Activated CD4-positive, alpha-beta T cell treated with anti-CD3 and anti-CD28 coated beads, Interleukin-2, amount 50 U/mL, for 4 hours (primary cell): ENCODE measurements at places on chromosomes 16 and 17.

- no peak for DNase-seq
Observed at GRCh38 chr16:49281480-49281842, at the start of gene CBLN1. Gene CBLN1 (minus strand): TSS chr16:49281838. CDS start chr16:49281465, 373 bp downstream.

- no peak for DNase-seq
Observed at GRCh38 chr17:20206591-20206990, 197.4 kb downstream of the SPECC1 start.

- no peak for DNase-seq
Observed at GRCh38 chr16:11283820-11284248, 2.7 kb upstream of the PRM1 start.

- no peak for DNase-seq
Observed at GRCh38 chr17:27306276-27306835, 12.4 kb downstream of the WSB1 start.

DNA sequence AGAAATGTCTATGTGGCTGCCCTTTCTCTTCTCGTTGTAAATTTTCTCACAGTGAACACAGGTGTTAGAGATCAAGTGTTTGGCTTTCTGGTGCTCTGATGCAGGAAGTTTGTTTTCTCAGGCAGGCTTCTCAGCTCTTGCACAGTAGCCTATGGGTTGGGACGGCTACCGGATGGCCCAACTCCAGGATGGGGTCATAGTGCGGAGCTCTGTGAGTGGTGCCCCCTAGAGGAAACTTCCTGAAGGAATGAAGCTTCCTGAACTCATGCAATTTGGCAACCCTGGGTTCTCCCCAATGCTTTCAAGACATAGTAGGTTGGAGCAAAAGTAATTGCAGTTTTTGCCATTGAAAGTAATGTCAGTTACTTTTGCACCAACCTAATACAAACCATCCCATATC is 407.5 kb upstream of the HSBP1 start:
- no peak for DNase-seq

DNA sequence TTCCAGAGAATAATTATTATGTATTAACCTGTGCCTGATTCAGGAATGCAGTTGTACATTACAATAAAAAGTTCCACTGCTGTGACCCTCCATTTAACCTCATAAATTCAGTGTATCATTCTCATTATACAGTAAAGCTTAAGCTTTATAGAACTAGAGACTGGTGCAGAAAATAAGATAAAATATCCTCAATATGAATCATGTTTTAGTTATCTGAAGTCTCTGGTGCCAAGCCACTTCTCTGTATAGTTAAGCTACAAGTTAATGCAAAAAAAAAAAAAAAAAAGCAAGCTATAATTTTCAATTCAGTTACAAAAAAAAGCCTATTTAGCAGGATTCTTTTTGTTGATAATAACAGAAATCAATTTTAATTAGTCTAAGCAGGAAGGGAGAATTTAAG is 22.4 kb upstream of the SMIM36 start:
- no peak for DNase-seq

DNA sequence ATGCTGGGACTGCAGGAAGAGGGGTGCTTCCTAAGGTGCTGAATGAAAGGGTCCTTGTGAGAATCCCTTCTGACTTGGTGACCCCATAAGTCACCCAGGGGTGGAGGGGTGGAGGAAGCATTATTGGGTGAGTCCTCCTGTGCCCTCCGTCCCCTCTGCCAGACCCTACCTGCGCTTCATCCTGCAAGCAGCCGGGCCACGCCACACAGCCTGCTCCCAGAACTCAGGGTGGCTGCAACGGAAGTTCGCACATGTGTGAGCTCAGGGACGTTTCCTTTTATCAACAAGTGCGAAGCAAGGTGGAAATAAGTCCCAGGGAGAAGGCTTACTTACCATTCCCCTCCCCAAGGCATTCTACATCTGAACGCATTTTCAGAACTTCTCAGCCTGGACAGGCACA is 40.9 kb downstream of the COX4I1 start:
- DNase-seq, result no peak

DNA sequence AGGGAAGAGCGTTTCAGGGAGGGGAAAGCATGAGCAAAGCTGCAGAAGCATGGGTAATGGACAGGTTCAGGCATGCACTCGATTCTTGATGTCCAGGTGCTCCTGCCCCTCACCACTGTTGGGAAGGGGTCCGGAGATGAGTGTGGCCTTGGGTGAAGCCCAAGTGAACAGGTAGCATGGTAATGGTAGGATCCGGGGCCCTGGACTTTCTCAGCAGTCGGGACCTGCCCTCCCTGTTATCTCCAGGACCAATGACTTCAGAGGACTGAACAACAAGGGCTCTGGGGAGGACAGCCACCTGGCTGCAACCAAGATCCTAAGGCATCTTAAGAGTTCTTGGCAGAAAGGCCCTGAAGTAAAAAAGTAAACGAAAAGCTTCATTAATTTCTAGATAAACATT is 306.8 kb downstream of the CPPED1 start:
- no peak for DNase-seq

- no peak for DNase-seq
Observed at GRCh38 chr17:37848690-37849616, 75.3 kb upstream of the TBC1D3K start.

GRCh38 chr16:54411544-54411943 is 125.0 kb upstream of the IRX3 start:
- DNase-seq, result no peak

DNA sequence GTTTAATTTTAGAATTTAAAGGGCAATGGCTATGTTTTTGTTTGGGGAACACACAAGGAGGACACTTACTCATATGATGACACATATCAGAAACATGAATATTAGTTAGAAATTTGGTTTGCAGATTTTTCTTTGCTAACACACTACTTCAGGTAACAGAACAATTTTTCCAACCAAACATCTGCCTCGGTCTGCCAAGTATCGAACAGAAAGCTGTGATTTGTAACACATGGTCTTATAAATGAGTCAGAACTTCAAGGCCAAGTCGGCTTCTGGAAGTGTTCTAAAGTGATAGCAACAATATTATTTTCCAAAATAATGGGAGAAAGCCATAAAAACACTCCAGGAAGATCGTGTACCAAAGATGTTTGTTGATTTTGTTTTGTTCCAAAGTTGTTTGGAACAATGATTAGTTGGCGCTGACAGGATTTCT is 75.9 kb upstream of the PMFBP1 start:
- DNase-seq, result no peak

DNA sequence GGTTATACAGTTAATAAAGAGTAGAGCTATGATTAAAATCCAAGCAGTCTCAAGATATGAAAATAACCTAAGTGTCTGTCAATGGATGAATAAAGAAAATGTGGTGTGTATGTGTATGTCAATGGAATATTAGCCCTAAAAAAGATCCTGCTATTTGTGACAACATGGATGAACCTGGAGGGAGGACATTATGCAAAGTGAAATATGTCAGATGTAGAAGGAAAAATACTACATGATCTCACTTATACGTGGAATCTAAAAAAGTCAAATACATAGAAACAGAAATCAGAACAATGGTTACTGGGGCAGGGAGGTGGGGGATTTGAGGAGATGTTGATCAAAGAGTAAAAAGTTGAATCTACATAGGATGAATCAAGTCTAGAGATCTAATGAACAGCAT is 20.4 kb downstream of the BRIP1 start:
- no peak for DNase-seq

GRCh38 chr16:13453325-13453724 is 466.6 kb upstream of the ERCC4 start:
- DNase-seq, result no peak

- no peak for DNase-seq
Observed at GRCh38 chr17:77905766-77906165, 52.7 kb upstream of the TNRC6C start.

DNA sequence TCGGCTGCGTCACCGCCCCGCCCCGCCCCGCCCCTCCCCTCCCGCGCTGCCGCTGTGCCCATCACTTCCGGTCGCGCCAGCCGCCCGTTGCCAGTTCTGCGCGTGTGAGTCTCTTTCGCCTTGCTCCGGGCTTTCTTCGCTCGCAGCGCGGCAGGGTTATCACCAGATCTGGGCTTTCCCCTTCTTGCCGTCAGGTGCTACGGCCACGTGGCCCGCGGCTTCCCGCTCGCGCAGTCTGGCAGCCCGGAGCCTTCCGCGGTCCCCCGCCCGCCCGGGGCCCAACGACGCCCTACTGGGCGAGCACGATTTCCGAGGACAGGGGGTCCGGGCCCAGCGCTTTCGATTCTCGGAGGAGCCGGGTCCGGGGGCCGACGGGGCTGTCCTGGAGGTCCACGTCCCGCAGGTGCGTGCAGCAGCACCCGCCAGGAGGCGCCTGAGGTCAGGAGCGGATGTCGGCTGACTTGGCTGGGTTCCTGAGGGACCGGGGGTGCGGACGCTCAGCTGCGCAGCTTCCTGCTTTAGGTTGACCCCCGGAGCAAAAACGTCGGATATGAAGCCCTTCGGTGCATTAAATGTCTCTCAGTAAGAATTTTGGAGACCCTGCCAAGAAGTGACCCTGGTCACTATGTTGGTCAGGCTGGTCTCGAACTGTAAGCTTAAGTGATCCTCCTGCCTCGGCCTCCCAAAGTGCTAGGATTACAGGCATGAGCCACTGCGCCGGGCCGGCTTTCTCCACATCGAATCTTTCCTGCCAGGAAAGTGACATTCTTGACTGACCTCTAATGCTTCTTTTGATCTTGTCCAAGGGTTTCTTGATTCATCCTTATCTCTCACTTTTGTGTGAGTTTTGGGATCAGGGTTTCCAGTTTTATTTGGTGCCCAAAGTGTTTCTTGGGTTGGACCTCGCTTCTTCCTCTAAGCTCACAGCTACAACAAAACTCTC is at the start of gene METTL23:
TSS of gene METTL23 (plus strand) at position 64 of the 943 bp plus-strand sequence. CDS start 2,872 bp downstream, outside the sequence.
- peak; percentile 66 for DNase-seq

DNA sequence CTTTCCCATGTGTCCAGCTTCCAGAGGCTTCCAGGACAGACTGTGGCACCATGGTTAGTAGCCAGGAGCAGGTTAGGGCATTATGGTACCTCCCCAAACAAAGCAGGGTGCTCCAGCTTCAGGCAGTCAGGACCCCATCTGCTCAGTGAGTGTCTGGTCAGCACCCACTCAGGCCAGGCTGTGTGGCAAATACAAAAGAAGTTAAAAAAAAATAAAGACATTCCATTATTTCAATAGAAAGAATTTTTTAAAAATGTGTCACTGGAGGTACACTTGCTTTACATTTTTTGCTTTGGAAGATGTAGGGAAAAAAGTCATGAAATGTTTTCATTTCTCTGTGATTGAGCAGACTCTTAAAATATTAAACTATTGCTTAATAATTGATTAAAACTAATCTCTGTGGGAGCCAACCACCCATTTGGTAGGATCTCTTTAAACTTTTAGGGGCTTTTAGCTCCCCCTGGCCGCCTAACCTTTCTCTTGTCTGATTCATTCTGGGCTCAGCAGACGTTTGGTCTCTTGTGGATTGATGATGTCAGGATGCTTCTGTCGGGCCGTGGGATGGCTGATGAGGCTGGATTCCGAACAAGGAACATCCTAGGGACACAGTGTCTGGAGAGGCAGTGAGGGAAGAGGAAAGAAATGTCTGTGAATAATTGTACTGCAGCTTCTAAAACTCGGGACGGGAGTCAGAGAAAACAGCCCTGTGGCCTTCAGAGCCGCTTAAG is 28.4 kb upstream of the NPTX1 start:
- DNase-seq, result no peak

- DNase-seq, result no peak
Observed at GRCh38 chr17:14596224-14596623, 295.3 kb downstream of the HS3ST3B1 start.
